ENCODE measurements at places on chromosomes 1 and 21.

DNA sequence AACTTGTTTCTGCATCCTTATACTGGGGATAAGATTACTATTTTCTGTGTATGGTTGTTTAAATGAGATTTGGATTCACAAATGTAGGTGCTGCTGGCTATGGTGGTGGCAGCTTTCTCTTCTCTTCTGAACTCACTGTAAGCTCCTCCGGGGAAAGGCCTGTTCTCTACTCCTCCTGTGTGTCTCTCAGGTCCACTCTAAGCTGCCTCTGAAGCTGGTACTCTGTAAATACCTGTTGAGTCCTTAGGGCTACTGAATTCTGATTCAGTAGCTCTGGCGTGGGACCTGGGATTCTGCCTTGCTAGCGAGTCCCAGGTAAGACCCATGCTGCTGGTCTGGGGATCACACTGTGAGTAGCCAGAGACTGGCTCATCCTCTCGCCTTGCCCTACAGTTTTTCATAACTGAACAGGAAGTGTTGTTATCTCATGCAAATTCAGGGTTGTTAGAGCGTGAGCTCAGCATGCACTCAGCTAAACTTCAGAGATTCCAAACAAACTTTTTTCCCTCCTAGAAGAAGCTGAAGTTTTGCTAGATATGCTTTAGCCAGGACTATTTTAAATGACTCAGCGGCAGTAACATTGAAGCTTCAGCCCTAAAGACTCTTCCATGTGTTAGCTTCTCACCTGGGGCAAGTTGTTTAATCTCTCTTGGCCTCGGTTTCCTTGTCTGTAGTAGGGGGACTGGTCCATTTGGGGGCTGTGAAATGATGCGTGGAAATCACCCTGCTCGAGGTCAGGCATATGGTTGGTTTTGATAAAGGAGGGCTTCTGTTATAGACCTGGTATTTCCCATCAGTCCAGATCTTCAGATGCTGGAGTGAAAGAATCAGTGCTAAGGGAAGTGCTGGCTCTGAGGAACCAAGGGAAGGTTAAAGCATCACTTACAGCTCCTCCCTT is 271.5 kb upstream of the TMEM51 start:
- no peak for DNase-seq

GRCh38 chr1:247165674-247166073 is 6.1 kb downstream of the ZNF124 start:
- no peak for DNase-seq

DNA sequence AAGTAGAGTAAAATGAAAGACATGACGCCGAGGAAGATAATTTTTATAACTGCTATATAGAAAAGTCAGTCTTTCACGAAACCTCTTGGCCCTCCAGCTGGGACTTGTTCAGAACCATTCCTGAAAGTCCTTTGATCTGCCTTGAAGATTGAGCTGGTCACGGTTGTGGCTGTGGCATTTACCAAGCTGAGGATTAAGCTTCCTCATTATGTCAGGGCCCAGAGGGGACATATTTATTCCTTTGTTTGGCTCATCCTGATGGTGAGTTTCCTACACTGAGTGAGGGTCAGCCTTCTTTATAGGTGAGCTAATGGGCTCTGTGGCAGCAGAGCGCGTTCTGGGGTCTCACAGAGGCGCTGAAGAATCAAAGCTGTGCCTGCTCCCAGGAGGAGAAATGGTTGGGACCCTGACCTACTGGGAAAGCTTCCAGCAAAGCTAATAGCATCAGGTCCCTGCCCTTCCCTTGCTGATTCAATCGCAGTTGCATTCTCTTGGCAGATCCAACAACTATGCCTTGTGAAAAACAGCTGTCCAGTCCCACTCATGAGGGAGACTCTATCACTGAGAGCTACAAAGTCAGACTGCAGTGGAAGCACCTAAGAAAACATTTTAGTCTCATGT is 43.2 kb upstream of the PBX1 start:
- no peak for DNase-seq

DNA sequence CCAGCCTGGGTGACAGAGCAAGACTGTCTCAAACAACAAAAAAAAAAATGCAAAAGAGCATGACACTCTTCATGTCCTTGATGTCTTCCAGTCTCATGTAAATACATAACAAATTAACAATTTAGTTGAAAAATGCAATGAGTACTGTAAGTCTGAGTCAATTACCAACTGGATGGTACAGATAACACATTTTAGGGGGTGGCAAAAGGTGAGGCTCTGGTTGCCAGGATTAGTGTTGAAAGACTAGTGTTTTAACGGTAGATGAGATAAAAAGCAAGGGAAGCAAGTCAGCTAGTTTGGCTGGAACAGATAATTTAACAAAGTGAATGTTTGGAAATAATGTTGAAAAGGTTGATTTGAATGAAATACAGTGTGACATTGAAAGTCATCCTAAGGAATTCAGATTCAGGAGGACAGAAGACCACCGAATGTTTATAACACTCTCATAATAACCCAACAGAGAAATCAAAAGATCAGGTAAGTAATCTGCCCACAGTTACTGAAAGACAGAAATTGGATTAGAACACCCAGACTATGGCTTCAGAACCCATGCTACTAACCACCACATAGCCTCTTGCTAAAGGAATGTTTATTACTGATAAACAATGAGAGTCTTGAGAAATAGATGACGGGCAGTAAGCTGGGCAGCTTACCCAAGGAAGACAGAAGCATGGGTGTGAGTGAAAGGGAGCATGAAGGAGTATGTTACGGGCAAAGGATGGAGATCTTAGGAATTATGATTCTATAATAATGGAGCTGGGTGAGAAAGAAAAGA is 312.4 kb downstream of the HMCN1 start:
- DNase-seq: no peak

- DNase-seq: no peak
These were observed 9.0 kb upstream of the S1PR1 start for GRCh38 chr1:101227837-101228236.

GRCh38 chr21:42366292-42367010 is at the start of gene TFF1:
Gene TFF1, minus strand, starts transcription at chr21:42366535. Its CDS starts 40 bp downstream, at chr21:42366495.
- DNase-seq: no peak

- no peak for DNase-seq
These were observed 126.2 kb downstream of the RASAL2 start for GRCh38 chr1:178220094-178220493.

GRCh38 chr1:198970916-198971315 is 332.1 kb downstream of the PTPRC start:
- DNase-seq: no peak

DNA sequence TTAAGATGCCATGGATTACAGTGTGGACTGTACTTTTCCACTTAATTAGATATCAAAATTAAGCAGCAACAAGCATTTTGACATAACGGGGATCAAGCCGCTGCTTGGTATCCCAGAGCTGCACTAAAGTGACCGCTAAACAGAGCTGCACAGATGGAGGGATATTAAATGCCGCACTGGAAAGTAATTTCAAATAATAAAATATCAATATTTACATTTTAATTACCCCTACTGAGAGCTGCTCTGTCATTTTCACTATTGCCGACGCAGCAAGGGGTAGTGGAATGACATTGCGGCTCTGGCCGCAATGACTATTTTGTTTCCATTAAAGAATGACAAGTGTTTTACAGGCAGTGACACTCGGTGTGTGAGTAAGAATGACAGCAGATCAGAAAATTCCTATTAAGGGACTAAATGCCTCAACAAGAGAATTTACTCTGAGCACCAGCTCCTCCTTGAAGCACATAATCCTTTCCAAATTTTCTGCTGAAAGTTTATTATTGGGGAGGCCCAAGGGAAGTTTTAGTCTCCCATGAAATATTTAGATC is 109.1 kb upstream of the USH2A start:
- no peak for DNase-seq

DNA sequence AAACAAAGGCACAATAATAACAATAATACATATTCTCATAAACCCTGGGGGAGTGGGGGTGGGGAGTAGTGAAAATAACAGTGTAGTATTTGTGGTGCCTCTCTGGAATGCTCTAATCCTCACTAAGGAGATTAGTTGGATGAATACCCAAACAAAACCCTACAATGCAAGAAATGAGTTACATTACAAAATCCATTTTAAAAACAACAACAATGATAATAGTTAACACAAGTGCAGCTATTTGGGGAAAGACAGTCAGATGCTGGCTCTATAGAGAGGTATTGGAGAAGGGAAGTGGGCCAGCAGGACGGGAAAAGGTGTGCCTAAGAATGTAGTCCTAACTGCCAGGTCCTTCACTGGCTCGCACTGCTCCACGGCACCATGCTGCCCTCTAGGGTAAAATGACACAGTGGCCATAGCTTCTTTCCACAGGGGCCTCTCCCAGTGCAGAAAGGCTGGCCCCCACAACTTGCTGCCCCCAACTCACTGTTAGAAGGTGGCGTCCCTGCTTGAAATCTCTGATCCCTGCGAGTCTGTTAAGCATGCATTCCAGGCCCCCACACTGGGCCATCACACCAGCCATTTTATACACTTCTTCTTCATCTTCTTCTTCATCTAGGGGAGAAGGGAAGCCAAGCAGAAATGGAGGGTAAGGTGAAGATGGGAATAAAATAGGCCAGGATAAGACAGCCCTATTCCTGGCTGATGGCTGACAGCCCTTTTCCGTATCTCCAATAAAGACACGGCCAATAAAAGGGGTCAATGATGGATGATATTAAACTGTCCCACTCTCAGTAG is 113.8 kb downstream of the UBR4 start:
- DNase-seq: no peak

GRCh38 chr1:62269851-62270495 is 49.3 kb downstream of the KANK4 start:
- no peak for DNase-seq

DNA sequence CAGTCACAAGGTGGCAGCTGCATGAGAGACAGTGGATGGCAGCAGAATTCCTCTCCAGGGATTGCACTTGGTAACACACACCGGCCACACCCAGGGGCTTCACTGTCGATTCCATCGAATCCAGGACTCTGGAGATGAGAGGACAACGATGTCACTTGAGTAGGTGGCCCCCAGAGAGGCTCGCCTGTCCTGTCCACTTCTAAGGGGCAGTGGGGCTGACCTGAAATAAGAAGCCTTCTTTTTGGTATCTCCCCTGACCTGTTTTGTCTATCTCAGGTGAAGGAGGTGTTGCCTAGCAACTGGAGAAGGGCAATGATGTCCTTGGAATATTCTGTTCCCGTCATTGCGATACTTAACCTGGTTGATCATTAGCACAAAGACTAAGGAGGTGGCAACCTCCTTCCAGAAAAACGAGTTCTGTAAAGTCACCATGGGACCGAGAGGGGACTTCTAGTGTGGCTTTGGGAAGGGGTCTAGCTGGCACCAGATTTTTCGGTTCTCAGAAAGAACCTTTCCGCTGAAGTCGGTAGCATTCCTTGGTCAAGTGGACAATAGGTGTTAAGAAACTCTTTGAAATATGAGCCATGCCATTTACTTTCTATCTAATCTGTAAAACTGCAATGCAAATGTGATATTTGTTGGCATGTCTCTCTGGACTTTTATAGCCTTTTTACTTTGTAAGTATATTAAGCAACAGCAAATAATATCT is 85.2 kb upstream of the TMPRSS2 start:
- no peak for DNase-seq

- DNase-seq: no peak
These were observed 8.6 kb upstream of the NUAK2 start for GRCh38 chr1:205330150-205330549.

GRCh38 chr1:221100611-221101010 is 221.4 kb downstream of the HLX start:
- DNase-seq: no peak

GRCh38 chr1:32872192-32872460 is 1.4 kb upstream of the FNDC5 start:
- no peak for DNase-seq

GRCh38 chr1:116356673-116357072 is 16.4 kb upstream of the ATP1A1 start:
- DNase-seq: no peak

GRCh38 chr1:230820568-230820967 is 47.8 kb downstream of the C1orf198 start:
- DNase-seq: no peak

GRCh38 chr1:179263121-179263520 is 30.5 kb upstream of the SOAT1 start:
- DNase-seq: no peak

DNA sequence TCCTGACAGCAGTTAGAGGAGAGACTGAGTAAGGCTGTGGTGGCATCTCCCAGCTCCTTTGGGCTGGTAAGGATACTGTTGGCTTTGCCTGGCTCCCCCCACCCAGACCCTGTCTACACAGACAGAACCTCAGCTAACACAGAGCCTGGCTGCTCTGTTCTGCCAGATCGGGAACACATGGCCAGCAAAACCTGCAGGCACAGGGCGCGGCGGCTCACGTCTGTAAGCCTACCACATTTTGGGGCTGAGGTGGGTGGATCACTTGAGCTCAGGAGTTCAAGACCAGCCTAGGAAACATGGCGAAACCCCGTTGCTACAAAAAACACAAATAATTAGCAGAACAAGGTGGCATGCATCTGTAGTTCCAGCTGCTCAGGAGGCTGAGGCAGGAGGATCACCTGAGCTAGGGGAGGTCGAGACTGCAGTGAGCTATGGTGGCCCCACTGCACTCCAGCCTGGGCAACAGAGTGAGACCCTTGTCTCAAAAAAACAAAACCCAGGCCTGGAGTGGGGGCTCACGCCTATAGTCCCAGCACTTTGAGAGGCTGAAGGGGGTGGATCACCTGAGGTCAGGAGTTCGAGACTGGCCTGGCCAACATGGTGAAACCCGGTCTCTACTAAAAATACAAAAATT is 6.7 kb downstream of the CSTB start:
- no peak for DNase-seq
